ENCODE measurements at places on chromosomes 1 and 21.

DNA sequence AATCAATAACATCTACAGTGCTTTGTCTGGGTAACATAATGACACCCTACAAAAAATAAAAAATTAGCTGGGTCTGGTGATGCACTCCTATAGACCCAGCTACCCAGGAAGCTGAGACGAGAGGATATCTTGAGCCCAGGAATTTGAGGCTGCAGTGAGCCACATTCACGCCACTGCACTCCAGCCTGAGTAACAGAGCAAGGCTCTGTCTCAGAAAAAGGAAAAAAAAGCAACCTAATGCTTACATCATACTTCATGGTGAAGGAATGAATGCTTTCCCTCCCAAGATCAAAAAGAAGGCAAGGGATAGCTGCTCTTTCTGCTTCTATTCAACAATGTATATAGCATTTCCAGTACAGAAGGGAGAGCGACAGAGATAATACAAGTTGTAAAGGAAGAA is 24.2 kb upstream of the CTTNBP2NL start:
- DNase-seq, result no peak

- no peak for DNase-seq
Observed at GRCh38 chr1:12811409-12811784, 19.8 kb downstream of the PRAMEF11 start.

- no peak for DNase-seq
Observed at GRCh38 chr1:98969798-98970490, 34.7 kb downstream of the PLPPR5 start.

GRCh38 chr1:205324781-205325180 is 3.2 kb upstream of the NUAK2 start:
- no peak for DNase-seq

DNA sequence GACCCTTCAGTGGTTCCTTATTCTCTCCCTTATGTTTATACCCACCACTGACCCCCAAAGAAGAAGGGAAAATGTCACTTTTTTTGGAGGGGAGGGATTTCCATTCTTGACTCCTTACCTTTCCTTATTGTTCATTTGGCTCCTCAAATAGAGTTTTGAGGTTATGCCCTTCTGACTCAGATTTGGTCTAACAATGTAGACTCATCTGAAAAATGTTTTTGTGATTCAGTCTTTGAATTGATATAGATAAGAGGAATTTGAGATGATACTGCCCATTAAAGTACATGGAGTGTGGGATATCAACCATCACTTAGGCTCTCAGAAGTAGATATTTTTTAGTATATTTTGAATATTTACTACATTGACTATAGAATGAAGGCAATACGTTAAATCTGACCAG is 16.1 kb downstream of the USP1 start:
- no peak for DNase-seq

DNA sequence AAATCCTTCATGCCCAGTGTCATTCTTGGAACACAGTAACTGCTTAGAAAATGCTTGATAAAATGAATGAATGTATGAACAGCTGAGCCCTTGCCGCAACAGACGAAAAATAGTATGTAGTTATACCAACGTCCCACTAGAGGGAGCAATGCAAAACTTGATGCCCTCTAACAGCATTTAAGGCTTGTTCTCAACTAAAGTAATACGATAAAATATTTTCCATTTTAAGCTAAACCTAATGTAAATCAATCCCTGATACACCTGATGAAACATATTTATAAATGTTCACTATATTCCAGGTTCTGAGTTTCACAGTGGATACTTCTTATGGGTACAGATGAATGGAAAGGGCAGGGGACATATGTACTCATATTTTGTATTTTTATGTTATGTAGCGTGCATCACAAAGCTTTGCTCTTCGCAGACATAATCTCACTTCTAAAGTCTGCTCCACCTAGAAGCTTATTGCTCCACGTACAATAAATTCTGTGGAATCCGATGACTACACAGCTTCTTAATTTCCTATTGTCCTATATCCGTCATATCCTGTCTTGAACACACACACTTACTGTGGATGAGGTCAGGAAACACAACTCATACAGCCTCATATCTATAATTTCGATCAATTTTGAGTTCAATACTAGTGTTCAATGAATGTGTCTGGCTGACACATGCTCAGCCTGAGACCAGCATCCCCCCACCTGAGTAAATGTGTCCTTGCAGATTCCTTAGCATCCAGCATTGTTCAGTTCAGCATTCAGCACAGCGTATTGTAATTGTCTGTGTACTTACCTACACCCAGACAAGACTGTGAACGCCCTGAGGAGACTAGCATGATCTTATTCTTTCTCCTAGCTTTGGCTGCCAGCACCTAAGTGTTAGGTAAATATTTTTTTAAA is 4.4 kb upstream of the UTP25 start:
- DNase-seq, result no peak

DNA sequence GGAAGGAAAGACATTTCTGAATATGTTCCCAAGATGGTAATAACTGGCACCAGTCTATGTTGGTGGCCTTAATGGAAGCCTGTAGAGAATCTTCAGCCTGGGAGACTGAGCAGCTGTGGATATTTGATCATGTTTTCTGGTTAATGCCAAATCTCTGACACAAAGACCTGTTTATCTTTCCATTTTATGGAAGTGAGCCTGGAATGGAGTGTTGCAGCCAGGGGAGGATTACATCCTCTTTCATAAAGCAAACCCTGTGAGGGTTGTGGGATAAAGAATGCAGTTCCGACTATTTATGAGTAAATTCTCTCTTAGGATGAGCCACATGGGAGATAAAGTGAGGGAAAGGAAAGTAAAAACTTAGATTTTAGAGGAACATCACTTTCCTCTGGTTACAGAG is 144.1 kb downstream of the PCP4 start:
- no peak for DNase-seq

- DNase-seq, result no peak
Observed at GRCh38 chr1:161071886-161072371, 2.2 kb upstream of the ARHGAP30 start.

GRCh38 chr1:233172201-233172600 is 123.3 kb downstream of the PCNX2 start:
- no peak for DNase-seq

- no peak for DNase-seq
Observed at GRCh38 chr1:203492082-203492747, 1.7 kb upstream of the OPTC start.

DNA sequence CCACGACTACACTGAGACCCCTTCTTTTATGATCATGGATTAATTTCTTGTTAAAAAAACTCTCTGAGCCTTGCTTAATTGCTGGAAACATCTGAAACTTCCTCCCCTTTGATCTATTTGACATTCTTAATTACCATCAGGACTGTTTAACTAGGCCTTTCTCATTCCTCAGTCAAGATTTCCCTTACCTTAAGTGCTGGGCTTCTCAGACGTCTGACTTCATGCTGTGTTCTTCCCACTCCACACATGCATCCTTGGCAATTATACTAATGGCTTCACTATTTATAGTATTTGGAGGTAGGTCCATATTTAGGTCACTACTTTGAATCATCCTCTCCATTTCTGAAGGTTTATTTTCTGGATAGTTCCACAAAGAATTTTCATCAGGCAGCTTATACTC is 341.3 kb upstream of the TMPRSS15 start:
- DNase-seq, result no peak

- DNase-seq, result peak; percentile 78
Observed at GRCh38 chr21:33543505-33544129, 779 bp downstream of the SON start.

DNA sequence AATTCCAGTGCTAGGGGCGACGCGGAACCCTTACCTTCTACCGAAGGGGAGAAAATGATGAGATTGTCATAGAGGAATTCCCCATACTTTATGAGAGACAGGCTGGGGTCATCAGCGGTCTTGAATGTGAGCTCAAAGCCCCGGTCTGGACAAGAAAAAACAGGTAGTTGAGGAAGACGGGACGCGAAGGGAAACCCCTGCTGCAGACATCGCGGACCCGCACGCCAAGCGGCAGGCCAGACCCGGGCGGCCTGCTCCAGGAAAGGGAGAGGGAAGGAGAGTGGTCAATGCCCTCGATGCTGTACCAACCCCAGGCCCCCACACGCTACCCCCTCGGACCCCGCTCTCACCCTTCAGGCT is 342 bp downstream of the DDOST start:
- DNase-seq, result no peak

GRCh38 chr1:11204396-11205190 is 15.4 kb downstream of the ANGPTL7 start:
- peak; percentile 74 for DNase-seq

- DNase-seq, result no peak
Observed at GRCh38 chr1:80994934-80995333, 805.8 kb upstream of the ADGRL2 start.

DNA sequence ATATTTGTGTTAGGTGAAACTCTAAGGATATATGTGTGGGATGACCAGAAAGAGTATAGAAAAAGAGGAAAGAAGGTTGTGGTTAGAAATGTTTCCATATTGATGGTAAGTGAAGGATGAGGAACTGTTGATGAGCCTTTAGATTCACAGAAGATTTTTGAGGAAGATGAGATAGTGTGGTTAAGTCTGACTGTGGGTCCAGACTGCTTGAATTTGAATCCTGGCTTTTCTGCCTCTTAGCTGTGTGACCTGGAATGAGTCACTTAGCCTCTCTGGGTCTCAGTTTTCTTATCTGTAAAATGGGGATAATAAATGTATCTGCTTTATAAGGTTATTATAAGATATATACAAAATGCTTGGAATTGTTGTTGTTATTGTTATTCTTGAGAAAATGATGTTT is 27.5 kb downstream of the RGL1 start:
- DNase-seq, result no peak

- no peak for DNase-seq
Observed at GRCh38 chr1:14499312-14500040, 99.0 kb upstream of the KAZN start.

GRCh38 chr1:223702735-223703667 is 9.3 kb upstream of the CAPN2 start:
- no peak for DNase-seq

DNA sequence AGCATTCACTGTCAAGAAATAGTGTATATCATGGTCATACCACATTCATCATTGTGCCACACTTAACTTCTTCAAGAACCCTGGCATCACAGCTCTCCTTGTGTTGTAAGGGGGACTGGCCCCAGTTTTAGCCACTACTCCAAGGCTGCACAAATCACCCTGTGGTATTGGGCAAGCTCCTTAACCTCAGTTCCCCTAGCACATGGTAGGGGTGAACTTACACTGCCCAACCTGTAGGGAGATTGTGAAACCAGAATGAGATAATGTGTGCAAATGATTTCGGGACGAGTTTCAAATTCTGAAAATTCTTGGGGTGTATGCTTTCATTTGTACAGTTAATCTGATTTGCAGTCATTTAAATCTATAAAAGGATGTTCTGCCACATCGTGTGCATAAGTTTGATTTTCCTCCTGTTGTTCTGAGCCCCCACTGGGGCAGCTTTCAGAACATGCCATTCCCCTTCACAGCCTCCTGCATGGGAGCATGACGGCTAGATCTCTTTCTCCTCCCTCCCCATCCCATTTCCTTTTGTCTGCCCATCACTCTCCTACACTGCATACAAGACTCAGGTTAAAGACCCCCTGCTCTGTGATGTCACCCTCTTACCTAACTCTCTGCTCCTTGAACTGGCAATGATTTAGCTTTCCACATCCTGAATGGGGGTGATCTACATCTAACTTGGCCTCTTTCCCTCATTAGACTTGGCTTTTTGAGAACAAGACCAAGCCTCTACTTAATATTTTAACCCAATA is 290.3 kb downstream of the CHRM3 start:
- DNase-seq, result no peak
